Stimulated activated memory B cell treated with anti-CD40 and anti-IgM and Interleukin-4, amounts not matched to agents 10 μg/mL and 1 μg/mL and 100 μg/mL, for 72 hours (primary cell): ENCODE measurements at places on chromosomes 2 and 18.

DNA sequence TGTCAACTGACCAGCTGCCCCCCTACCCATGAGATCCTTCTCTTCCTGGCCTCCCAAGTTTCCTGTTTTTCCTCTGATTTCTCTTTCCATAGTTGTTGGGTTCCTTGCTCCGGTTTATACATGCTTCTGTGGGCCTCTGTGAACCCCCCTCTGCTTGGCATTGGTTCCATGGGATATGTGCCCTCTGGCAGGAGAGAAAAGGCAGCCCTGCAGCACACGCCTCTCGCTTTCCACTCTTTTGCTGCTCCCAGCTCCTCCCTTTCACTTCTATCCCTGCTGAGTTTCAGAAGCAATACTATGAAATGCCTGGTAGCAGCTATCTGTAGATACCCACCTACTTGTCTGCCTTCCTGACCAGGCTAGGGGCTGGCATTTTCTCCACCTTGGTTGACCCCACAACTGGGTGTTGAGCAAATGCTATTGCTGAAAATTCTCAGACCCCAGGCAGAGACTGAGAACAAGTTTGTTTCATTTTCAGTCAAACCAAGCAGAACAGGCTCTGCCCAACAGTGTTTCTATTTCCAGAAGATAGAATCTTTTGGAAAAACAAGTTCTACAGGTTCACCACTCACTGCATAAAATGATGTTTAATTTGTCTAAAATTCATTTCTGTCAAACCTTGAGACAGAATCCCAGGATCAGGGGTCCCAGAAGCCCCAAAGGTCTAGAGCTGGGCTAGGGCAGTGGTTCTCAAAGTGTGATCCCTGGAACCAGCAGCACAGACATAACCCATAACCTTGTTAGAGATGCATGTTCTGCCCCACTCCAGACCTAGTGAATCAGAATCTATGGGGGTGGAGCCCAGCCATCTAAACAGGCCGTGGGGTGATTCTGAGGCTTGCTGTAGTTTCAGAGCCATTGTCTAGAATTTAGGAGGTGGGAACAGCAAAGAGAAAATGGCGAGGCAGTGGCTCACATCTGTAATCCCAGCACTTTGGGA, 13.4 kb downstream of the CAPG start:
- no peak for ATAC-seq

GRCh38 chr2:40516604-40517003, 64.7 kb upstream of the SLC8A1 start:
- no peak for ATAC-seq

DNA sequence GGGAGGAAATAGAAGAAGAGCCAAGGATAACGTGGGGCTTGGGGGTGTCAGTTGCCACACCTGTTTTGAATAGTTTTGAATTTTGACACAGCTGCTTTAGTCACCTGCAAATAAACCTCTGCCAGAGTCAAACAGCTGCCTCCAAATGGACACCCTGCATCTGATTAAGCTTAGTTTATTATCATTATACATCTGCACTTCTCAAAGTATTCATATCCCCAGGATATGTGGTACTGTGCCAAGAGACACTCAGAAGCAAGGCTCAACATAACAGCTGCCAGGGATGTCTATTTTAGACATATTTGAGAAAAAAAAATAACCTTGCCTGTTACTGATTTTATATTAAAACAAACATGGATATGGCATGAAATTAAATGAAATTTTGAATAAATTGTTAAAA, 122.5 kb upstream of the WDR75 start:
- ATAC-seq, result no peak

DNA sequence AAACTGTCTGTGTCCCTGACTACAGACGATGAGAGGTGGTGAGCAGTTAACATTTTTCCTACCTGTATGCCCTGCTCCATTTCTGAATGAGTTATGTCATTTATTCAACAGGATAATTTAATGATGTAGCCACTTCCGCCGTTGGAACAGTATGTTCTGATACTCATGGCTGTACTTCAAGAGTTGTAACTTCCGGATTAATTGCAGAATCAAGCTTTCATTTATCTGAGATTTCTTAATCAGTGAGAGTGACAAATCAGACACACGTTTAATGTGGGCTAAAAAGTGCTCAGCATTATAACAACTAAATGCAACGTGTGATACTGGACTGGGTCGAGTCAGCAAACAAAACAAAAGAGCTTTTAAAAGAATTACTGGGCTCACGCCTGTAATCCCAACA, 107.7 kb downstream of the KCTD1 start:
- ATAC-seq, result no peak

- no peak for ATAC-seq
Observed at GRCh38 chr2:80086831-80087230, 217.7 kb downstream of the LRRTM1 start.

DNA sequence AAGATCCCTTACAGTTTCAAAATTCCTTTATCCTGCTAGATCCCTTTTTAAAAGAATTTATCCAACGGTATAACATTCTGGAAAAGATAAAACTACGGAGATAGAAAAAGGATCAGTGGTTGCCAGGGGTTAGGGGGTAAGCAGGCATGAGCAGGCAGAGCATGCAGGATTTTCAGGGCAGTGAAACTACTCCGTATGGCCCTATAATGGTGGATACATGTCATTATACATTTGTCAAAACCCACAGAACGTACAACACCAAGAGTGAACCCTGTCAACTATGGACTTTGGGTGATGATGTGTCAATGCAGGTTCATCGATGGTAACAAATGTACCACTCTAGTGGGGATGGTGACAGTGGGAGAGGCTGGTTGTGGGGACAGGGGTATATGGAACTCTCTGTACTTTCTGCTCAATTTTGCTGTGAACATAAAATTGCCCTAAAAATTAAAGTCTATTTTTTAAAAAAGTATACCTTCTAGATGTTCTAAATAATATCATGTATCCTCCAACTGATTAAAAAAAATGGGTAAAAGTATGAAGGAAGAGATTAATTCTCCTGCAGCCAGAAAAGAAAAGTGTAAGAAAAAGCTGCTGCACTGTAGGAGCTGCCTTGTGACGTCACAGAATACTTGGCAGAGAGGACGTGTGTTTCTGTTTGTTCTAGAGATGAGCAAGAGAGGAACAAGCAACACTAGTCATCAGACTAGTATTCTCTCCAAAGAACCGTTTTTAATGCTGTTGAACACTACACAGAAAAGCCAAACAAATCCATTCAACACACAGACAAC, 23.6 kb downstream of the ANKRD44 start:
- ATAC-seq, result peak; percentile 92

- no peak for ATAC-seq
Observed at GRCh38 chr18:58196881-58197872, 153.2 kb downstream of the NEDD4L start.

GRCh38 chr2:230697676-230698075, 15.0 kb upstream of the CAB39 start:
- ATAC-seq, result no peak

GRCh38 chr2:168705534-168706470, 96.6 kb upstream of the NOSTRIN start:
- no peak for ATAC-seq

DNA sequence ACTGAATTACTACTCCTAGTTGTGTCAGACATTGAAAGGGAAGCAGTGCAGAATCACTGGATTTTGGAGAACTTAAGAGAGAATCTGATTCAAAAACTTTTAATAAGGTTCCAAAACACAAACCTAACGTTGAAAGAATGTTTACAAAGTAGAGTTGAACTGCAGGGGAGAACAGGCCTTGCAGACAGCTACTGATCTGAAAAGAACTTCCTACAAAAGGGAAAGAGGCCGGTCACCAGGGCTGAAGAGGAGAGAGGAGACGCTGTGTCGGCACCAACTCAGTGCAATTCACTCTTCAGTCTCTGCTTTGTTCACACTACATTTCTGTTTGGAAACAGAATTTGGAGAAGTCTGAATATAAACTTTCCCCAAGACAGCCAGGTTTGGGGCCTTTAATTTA, 124.0 kb downstream of the GAREM1 start:
- ATAC-seq, result no peak

- ATAC-seq, result peak; percentile 28
Observed at GRCh38 chr2:196170213-196170605, 1.2 kb downstream of the STK17B start.

DNA sequence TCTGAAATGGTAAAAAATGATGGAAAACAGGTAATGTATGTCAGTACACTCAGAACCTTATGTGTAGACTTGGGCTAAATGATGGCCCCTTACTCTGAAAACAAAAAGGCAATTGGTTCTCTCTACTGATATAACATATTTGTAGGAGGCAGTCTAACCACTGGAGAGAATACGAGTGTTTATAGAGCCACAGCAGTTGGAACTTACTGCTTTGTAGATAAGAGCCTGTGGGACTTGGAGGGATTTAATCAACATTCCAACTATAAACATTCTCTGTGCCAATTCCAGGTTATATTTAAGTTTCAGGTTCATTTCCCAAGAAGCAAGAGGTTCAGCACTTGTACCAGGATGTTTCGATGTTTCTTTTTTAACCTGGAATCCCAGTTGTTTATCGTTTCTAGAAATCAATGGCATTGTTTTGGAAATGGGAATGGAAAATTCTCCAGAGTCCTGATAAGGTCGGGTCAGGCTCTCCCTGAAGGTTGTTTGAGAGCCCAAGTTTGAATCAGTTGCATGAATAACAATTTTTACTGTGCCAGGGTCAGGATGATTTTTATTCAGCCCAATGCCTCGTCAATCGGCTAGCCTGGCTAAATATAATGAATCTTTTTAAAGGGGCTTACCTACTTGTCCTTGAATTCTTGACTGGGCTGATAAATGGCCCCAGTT, 278.4 kb upstream of the FAM98A start:
- no peak for ATAC-seq

GRCh38 chr18:23716516-23716915, 27.3 kb downstream of the LAMA3 start:
- no peak for ATAC-seq

GRCh38 chr18:77254711-77255405, 5.2 kb downstream of the GALR1 start:
- no peak for ATAC-seq

GRCh38 chr2:229296536-229296935, 25.4 kb upstream of the PID1 start:
- ATAC-seq, result no peak

DNA sequence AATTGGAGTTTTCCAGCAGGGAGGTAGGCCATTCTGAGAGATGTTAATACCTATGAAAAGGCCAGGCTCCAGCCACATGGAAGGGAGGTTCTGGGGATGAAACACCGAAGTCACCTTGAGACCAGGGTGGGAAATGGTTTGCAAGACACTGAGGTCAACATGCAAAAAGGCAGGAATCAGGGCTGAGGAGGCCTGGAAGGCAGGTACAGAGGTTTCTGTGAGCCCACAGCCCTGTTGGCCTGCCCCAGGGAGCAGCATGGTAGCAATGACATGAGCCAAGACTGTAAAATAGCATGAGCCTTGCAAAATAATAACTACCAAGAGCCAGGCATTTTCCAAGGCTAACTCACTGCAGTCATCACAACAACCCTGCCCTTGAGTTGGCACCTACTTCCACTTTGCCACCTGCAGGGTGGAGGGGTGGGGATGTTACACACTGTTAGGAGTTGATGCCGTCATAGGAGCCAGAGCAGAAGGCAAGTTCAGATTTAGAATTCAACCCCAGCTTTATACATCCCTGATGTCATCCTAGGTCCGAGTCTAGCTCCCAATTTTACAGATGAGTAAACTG, 61.3 kb downstream of the ZBTB7C start:
- ATAC-seq, result no peak

DNA sequence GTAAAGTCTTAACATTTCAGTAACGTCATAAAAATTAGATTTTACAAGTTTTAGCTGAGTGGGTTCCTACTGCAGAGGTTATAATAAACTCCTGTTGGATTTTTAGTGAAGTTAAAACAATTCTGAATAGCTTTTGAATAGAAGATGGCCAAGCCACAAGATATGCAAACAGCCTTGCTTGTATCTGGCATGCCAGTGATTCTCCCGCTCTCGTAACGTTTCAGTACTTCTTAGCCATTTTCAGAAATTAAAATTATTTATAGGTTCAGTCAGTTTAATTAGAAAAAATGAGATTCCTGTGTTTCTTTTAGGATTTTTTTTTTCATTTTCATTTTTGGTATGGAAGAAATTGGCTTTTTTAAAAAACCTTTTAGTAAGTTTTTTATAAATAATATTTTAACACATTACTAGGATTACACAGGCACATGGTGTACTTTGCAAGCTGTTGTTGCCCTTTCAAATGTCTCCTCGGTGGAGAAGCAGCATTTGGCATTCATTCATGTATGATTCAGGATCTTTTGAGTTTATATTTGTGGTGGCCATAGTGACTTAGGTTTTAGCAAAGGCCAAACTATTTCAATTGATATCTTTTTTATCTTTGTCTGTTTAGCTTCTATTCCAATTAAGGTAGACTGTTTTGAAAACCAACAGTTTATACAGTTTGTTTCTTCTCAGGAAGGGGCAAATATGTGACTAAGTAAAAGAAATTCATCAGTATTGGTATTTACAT, 30.6 kb upstream of the RND3 start:
- ATAC-seq, result no peak

GRCh38 chr2:216839688-216840087, 20.2 kb downstream of the TNP1 start:
- ATAC-seq, result no peak

DNA sequence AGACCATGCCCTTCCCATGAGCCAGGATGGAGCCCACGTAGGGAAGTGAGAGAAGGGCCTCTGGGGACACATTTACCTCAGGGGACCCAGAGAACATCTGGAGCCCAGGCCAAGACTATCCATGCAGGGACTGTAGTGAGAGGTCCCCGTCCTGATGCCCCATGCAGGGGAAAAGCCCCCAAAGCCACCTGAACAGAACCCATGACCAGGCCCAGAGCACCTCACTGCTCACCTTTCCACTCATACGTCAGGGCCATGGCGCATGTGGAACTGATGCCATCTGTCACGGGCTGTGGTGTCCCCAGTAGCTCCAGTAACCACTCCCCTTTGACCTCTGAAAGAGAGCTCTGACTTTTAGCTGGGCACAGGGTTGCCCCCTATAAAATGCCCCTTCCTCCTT, 106.5 kb upstream of the TEX51 start:
- ATAC-seq, result no peak

DNA sequence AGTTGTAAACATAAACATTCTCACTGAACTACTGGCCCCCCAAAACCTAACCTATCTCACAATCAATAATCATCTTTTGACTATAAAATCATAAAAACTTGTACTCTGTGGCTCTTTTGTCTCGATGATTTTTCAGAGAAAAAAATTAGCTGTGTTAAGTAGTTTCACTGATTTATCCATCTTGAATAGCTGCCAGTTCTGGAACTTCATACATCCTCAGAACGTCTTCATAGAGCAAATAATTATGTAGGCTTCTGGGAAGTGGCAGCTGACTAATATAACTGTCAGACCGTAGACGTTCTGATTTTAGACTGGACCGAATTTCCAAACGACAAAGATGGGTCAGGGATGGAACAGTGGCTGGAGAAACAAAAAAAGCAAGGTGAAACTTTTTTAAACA, 97.3 kb upstream of the CHAC2 start:
- ATAC-seq, result no peak
